ENCODE measurements at places on chromosomes 13 and 19. TPM values are rescaled to one million over a fixed set of nuclear protein-coding genes. Genes with fewer than 3 reads are reported as not detected.

The CYP2S1 gene
- 11.0 TPM for total RNA-seq

The COX6B2 gene
- 0.72 TPM for total RNA-seq

- DNase-seq, result no peak
Observed at GRCh38 chr13:112256716-112257494, 119.2 kb upstream of the SPACA7 start.

DNA sequence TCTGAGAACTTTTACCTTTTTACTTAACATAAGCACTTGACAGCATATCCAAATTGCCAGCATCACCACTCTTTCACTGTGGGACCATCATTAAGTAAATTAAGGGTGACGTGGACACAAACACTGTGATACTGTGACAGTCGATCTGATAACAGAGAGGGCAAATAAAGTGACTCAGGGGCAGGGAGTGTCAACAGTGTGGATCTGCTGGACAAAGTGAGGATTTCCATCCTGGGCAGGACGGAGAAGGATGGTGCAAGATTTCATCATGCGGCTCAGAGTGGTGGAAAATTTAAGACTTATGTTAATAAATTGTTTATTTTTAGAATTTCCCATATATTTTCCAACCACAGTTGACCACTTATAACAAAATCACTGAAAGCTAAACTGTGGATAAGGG is 60.0 kb upstream of the WDFY2 start:
- no peak for DNase-seq
